Activated T-cell treated with anti-CD3 and anti-CD28 coated beads, Interleukin-2, amount 50 U/mL, for 72 hours (primary cell): ENCODE measurements at places on chromosomes 2 and 18. TPM values are rescaled to one million over a fixed set of nuclear protein-coding genes. Genes with fewer than 3 reads are reported as not detected.
A peak's percentile ranks its signal among the peaks of the same experiment; 100 is the strongest.

NT5C1B gene
- not detected for total RNA-seq

PJVK gene
- 8.7 TPM for total RNA-seq

FEV gene
- not detected for total RNA-seq

GALNT5 gene
- total RNA-seq, result not detected

TSPYL6 gene
- total RNA-seq, result not detected

CYRIA gene
- 2.3 TPM for total RNA-seq

FBXO48 gene
- total RNA-seq, result 3.2 TPM

PROC gene
- total RNA-seq, result 0.42 TPM

IL1RL1 gene
- total RNA-seq, result 1.6 TPM

AGXT gene
- total RNA-seq, result not detected

ANKZF1 gene
- 101 TPM for total RNA-seq

DNA sequence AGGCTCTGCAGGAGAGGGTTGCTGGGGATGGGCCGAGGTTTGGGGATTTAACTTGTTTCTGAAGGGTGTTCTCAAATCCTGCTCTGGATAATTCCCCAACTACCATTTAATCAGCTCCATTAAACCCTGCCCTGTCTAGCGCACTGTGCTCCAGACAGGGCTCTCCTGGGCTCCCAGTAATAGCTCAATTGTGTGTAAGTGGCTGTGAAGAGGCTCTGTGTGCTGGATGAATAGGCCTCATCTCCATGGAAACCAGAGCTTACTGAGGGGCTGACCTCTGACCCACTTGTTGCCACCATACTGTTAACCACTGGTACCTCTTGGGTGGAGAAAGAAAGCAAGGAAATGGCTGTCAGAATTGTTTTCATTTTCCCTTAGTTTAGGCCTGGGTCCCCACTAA is 92.9 kb downstream of the TGOLN2 start:
- no peak for DNase-seq
- no peaks in the 10 kb centered on the region for H3K4me1 ChIP-seq
- H3K4me3 ChIP-seq, result no peak overlapping the region
- H3K27me3 ChIP-seq, result peaks cover 33% of the 10 kb centered on the region
- no peaks in the 10 kb centered on the region for H3K36me3 ChIP-seq
- H3K27ac ChIP-seq, result no peak overlapping the region

GRCh38 chr18:63284827-63285733 is 34.5 kb downstream of the BCL2 start:
- H3K27ac ChIP-seq, result no peak overlapping the region
- H3K27me3 ChIP-seq, result no peaks in the 10 kb centered on the region
- H3K4me1 ChIP-seq, result peaks cover 24% of the 10 kb centered on the region

DNA sequence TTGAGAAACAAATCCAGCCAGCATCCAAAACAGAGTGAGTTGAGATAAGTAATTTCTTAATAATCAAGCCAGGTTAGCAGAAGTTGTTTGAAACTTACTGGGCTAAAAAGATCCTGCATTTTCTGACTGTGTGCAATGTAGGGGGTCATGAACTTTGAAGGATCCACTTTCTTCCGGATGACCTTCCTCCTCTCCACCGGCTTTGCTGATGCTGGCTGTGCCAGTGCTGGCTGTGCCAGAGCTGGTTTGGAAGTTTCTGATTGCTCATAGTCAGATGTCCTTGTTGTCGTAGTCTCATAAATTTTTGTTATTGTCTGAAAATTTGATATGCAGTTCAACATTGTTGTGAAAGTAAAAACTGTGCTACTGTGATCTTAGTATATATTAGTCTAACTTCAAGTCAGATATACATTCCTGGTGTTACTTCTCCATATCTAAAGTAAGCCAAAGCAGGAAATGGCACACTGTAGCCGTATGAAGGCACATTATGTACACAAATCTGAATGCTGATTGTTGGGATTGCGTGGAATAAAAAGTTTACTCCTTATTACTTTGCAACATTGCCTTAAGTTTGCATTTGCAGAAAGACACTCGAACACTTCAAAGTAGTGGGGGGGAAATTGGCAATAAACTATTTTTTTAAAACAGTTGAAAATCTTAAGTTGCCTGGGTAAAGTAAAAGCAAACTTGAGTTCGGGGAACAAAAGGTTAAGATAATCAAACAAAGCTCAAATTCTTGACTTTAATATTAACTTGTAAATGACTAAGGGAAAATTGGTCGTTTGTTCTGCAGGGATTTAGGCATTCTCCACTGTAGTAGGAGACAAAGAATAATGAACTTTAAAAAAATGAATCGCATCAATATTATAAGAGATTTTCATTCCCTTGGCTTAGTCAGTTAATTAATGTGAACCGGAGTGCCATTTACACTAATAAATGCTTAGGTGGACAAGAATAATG is 6.4 kb downstream of the NEB start:
- H3K4me1 ChIP-seq, result peaks cover 5% of the 10 kb centered on the region
- H3K27ac ChIP-seq, result no peak overlapping the region
- H3K4me3 ChIP-seq, result no peak overlapping the region
- no peak for DNase-seq

GRCh38 chr2:58532641-58533040 is 291.5 kb upstream of the FANCL start:
- no peak for DNase-seq
- H3K4me3 ChIP-seq, result no peak overlapping the region
- no peaks in the 10 kb centered on the region for H3K4me1 ChIP-seq
- no peak overlapping the region for H3K27ac ChIP-seq
- H3K27me3 ChIP-seq, result peaks cover 12% of the 10 kb centered on the region

- H3K27me3 ChIP-seq, result no peaks in the 10 kb centered on the region
- H3K27ac ChIP-seq, result no peak overlapping the region
- no peak overlapping the region for H3K4me3 ChIP-seq
- H3K4me1 ChIP-seq, result no peaks in the 10 kb centered on the region
- DNase-seq, result no peak
Measured at GRCh38 chr2:129016972-129017371, 698.3 kb upstream of the HS6ST1 start.

DNA sequence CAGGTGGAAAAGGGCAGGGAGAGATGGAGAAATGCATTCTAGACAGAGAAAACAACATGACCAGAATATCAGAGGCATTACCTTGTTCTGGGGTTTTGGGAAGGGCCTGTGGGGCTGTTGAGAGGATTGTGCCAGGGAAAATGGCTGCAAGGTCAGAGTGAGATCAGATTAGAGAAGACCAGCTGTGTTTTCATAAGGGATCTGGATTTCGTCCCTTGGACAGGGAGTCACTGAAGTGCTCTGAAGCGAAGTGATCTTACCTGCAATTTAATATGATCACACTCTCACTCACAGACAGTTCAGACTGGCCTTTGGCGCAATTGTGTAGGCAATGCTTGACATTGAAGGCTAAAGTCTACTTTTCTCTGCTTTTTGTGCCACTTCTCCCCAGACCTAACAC is 20.3 kb upstream of the REG3G start:
- no peak overlapping the region for H3K27ac ChIP-seq
- H3K4me1 ChIP-seq, result no peaks in the 10 kb centered on the region
- H3K4me3 ChIP-seq, result no peak overlapping the region
- no peaks in the 10 kb centered on the region for H3K27me3 ChIP-seq
- no peak for DNase-seq
- peaks cover 3% of the 10 kb centered on the region for H3K36me3 ChIP-seq

DNA sequence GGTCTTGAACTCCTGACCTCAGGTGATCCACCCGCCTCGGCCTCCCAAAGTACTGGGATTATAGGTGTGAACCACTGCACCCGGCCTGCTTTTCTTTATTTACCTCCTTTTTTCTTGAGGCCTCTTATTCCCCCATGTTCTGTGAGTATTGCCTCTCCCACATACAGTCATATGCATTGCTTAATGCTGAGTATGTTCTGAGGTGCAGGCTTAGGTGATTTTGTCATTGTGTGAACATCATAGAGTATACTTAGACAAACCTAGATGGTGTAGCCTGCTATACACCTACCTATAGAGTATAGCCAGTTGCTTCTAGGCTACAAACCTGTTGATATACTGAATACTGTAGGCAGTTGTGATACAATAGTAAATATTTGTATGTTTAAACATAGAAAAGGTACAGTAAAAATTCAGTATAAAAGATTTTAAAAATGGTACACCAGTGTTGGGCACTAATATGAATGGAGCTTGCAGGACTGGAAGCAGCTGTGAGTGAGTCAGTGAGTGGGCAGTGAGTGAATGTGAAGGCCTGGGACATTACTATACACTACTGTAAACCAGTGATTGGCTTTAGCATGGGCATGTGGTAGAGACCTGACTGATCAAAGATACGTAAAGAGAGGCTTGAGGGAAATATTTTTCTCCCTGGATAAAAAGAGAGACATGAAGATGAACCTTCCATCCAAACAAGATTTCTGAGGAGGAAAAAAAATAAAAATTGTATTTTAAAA is 17.6 kb downstream of the SLC39A10 start:
- no peaks in the 10 kb centered on the region for H3K36me3 ChIP-seq
- no peak for DNase-seq
- no peak overlapping the region for H3K4me3 ChIP-seq
- no peaks in the 10 kb centered on the region for H3K27me3 ChIP-seq

DNA sequence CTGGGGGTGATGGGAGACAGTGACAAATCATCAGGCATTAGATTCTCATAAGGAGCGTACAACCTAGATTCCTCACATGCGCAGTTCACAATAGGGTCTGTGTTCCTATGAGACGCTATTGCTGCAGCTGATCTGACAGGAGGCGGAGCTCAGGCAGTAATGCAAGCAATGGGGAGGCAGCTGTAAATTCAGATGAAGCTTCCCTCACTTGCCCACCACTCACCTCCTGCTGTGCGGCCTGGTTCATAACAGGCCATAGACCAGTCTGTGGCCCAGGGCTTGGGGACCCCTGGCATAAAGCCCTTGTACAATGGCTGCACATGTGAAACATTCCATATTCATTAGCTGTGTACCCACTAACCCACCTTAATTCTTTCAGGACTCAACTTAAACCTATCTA is 18.0 kb downstream of the NMUR1 start:
- no peak for DNase-seq
- no peak overlapping the region for H3K27ac ChIP-seq
- H3K27me3 ChIP-seq, result no peaks in the 10 kb centered on the region
- no peaks in the 10 kb centered on the region for H3K36me3 ChIP-seq
- H3K4me1 ChIP-seq, result peaks cover 16% of the 10 kb centered on the region
- H3K4me3 ChIP-seq, result no peak overlapping the region

- H3K27ac ChIP-seq, result no peak overlapping the region
- H3K4me3 ChIP-seq, result no peak overlapping the region
- no peak for DNase-seq
- no peaks in the 10 kb centered on the region for H3K4me1 ChIP-seq
- no peaks in the 10 kb centered on the region for H3K36me3 ChIP-seq
Measured at GRCh38 chr18:9679125-9679524, 29.0 kb upstream of the RAB31 start.

DNA sequence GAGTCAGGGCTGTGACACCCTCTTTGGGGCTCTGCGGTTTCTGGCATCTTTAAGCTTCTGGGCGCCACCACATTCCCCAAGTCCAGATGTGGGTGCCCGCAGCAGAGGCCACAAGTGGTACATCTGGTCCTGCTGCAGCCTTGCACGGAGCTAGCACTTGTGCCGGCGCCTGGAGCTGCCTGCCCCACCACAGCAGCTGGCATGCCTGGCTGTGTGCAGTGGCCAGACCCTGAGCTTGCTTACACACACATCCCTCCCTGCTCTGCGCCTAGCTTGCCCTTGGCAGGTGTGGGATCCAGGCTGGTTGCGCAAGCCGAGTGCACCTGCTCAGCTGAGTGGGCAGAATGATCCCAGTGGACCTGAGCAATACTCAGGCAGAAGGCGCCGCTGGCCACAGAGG is 27.3 kb downstream of the SLC4A10 start:
- no peaks in the 10 kb centered on the region for H3K4me1 ChIP-seq
- no peaks in the 10 kb centered on the region for H3K27me3 ChIP-seq
- no peak overlapping the region for H3K27ac ChIP-seq
- no peak for DNase-seq
- H3K4me3 ChIP-seq, result no peak overlapping the region

GRCh38 chr2:69644506-69644979 is 1.0 kb upstream of the AAK1 start:
- H3K4me1 ChIP-seq, result peaks cover 59% of the 10 kb centered on the region
- no peaks in the 10 kb centered on the region for H3K27me3 ChIP-seq
- peaks cover 14% of the 10 kb centered on the region for H3K36me3 ChIP-seq
- H3K4me3 ChIP-seq, result peak overlapping the region; percentile 92
- DNase-seq, result no peak
- H3K27ac ChIP-seq, result peak overlapping the region; percentile 95

- no peaks in the 10 kb centered on the region for H3K27me3 ChIP-seq
- no peak for DNase-seq
- no peaks in the 10 kb centered on the region for H3K4me1 ChIP-seq
- H3K4me3 ChIP-seq, result no peak overlapping the region
- H3K27ac ChIP-seq, result no peak overlapping the region
Measured at GRCh38 chr18:43757273-43757672, 480.0 kb upstream of the SYT4 start.

DNA sequence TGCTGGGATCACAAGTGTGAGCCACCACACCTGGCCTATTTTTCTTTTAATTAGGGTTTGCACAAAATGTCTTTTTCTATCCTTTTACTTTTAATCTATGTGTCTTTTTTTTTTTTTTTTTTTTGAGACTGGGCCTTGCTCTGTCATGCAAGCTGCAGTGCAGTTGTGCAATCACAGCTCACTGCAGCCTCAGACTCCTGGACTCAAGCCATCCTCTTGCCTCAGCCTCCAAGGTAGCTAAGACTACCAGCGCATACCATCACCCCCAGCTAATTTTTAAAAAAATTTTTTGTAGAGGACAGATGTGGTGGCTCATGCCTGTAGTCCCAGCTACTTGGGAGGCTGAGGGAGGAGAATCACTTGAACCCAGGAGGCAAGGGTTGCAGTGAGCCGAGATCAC is 27.1 kb downstream of the ADCY3 start:
- H3K36me3 ChIP-seq, result peaks cover 50% of the 10 kb centered on the region
- no peak overlapping the region for H3K4me3 ChIP-seq
- no peak overlapping the region for H3K27ac ChIP-seq
- no peaks in the 10 kb centered on the region for H3K4me1 ChIP-seq

GRCh38 chr2:240524963-240525718 is 32.6 kb downstream of the ANKMY1 start:
- H3K36me3 ChIP-seq, result peaks cover 60% of the 10 kb centered on the region
- peaks cover 6% of the 10 kb centered on the region for H3K4me1 ChIP-seq
- H3K4me3 ChIP-seq, result no peak overlapping the region
- DNase-seq, result no peak

DNA sequence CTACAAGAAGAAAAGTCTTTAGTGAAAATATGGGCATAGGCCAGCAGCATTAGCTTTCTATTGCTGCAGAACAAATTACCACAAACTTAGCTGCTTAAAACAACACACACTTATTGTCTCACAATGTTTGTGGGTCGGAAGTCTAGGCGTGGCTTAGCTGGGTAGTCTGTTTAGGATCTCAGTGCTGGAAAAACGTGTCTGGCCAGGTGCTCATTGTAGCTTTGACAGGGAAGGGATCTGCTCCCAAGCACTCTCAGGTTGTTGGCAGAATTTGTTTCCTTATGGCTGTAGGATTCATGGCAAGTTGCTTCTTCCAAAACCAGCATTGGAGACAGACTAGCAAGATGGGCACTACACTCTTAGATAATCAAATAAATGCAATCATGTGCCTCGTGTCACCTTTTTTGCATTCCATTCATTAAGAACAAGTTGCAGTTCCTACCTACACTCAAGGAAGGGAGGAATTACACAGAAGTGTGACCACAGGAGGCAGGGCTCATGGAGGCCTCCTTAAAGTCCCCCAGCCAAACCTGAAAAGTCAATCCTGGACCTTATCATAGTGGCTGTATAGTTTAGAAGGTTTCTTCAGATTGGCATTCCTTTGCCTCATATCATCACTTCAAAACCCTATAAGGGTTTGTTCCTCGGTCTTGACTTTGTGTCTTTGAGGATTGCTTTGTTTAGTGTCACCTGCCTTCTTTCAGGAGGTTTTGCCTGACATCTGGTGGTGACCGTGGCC is 17.3 kb downstream of the MRPL30 start:
- H3K4me1 ChIP-seq, result no peaks in the 10 kb centered on the region
- H3K27me3 ChIP-seq, result no peaks in the 10 kb centered on the region
- no peak overlapping the region for H3K27ac ChIP-seq
- DNase-seq, result no peak
- H3K4me3 ChIP-seq, result no peak overlapping the region
- H3K36me3 ChIP-seq, result peaks cover 3% of the 10 kb centered on the region
